Glutamatergic neuron (in vitro differentiated cells): ENCODE measurements at places on chromosomes 4 and X. TPM values are rescaled to one million over a fixed set of nuclear protein-coding genes. Genes with fewer than 3 reads are reported as not detected.

Gene PROM1
- total RNA-seq, result 36.9 TPM

Gene RNF175
- 2.1 TPM for total RNA-seq

GRCh38 chr4:384311-385010 is 46.8 kb downstream of the ZNF141 start:
- no peak for DNase-seq

DNA sequence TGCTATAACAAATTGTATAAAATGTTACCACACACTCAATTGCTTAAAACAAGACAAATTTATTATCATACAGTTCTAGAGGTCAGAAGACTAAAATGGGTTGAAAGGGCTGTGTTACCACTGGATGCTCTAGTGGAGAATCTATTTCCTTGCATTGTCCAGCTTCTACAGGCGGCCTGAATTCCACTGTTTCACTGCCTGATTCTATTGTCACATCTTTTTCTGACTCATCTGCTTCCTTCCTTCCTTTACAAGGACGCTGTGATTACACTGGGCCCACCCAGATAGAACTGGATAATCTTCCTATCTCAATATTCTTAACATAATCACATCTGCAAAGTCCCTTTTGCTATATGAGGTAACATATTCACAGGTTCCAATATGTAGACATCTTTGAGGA is 19.4 kb upstream of the ARMCX1 start:
- no peak for DNase-seq

DNA sequence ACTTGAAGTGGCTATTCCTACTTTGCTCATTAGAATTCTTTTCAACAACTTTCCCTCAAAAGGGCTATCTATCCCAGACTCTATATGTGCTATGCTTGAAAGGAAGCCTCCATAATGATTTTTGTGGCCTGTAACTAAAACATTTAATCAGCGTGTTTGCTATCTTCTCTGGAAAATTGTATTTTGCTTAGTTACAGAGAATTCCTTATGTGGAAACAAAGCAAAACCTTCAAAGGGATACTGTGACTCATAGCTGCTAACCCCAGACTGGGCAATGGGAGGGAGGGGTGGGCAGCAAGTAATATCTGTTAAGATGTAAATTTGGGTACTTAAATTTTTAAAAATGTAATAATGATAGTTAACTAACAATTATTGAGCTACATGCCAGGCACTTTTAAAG is 3.7 kb downstream of the SLC25A14 start:
- no peak for DNase-seq

Gene FAM47A
- not detected for total RNA-seq

Gene AMBN
- not detected for total RNA-seq

DNA sequence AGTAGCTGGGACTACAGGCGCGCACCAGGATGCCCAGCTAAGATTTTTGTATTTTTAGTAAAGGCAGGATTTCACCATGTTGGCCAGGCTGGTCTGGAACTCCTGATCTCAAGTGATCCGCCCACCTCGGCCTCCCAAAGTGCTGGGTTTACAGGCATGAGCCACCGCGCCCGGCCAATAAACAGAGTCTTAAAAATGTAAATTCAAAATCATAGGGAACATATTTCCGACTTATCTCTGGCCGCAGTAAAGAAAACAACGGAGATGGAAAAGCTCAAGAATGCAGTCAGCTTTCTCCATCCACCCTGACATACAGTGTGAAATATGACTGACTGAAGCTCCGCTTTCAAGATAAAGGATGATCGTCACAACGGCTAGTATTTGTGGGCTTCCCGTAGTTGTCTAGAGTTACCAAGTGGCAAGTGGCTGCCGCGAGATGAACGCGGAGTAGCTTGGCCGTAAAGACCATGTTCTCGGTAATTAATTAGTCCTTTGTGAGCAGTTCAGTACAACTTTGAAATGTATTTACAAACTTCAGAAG is 495.1 kb upstream of the FAT1 start:
- DNase-seq, result no peak

DNA sequence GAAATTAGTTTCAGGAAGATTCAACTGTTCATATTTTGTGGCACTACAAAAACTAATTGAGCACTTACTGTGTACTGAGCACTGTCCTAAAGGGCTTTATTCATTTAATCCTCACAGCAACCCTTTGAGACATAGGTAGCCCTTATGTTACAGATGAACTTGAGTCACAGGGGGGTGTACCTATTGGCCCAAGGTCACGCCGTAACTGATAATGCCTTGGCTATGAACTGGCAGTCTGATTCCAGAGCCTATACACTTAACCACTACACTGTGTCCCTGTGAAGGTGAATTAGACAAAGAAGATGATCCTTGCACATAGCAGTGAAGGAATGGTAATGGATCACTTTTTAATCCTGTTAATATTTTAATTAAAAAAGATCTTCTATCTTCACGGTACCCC is 12.0 kb downstream of the TMEM165 start:
- no peak for DNase-seq

Gene SPANXN4
- total RNA-seq, result not detected

Gene ANAPC4
- 41.3 TPM for total RNA-seq

Gene NXF2B
- 0.74 TPM for total RNA-seq

Gene SERPINA7
- not detected for total RNA-seq

DNA sequence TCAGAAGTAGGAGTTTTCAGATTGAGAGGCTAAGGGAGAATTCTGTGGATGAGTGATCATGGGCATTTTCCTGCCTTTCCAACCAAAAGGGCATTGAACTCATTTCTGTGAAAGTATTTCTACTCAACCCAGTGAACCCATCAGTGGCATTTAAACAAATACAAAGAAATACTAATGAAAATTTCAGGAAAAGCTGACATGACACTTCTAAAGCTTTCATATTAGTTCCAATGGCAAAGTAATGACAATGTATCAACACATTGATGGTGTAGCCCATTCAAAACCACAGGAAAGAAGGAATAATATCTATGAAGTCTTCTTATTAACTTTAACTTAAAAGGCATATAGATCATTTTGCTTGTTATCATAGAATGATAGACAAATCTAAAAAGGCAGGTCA is 183.5 kb upstream of the ANXA10 start:
- no peak for DNase-seq
